ENCODE measurements at places on chromosomes 1 and 21.
A peak's percentile ranks its signal among the peaks of the same experiment; 100 is the strongest.

DNA sequence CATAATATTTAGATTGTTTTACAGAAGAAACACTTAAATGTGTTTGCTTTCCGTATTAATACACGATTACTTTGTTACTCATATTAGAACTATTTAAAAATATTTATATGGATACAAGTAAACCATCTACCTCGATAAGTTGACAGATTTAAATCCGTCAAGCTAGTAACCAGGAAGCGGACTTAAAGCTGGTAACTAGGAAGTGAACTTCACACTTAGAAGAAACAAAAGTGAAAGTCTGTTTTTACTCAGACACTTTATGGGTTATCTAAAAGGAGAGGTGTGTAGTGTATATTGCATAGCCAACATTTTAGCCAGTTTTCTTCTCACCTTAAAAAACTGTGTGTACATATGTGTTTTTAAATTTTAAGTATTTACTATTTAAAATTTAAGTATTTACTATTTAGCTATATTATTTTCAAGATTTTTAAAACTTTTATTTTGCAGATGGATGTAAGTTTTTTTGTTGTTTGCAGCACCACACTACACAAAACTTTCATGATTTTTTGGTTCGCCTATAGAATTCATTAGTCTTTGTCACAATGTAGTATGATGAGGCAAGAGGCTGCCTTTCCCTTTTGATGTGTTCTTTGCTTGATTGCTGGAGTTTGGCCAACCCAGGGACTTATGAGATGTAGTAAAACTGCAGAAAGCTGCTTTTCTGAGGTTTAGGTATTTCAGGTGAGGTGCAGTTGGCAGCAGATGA is 2.7 kb downstream of the USP25 start:
- DNase-seq, result no peak

GRCh38 chr1:61058483-61059245 is 23.7 kb upstream of the NFIA start:
- no peak for DNase-seq

- DNase-seq, result peak; percentile 32
These were observed 33.1 kb downstream of the NDC1 start for GRCh38 chr1:53804791-53805505.

- DNase-seq, result no peak
These were observed 41.9 kb downstream of the SPAG17 start for GRCh38 chr1:118143121-118143520.

DNA sequence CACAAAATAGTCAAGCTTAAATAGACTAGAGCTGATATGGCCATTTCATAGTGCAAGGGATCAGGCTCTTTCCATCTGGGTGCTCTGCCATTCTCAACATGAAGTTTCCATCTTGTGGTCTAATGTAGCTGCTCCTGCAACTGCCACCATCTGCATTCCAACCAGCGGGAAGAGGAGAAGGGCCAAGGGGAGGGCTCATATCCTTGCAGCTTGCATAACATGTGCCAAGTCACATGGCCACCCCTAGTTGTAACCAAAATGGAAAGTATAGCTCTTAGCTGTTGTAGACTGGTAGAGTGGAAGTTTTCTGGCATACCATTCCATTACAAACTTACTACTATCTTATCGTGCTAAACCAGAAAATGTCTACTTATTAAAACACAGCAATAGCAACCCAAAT is 38.9 kb upstream of the IVNS1ABP start:
- peak; percentile 59 for DNase-seq

GRCh38 chr1:43704838-43705237 is 2.5 kb upstream of the ST3GAL3 start:
- peak; percentile 46 for DNase-seq

All from myocyte (in vitro differentiated cells).